ENCODE measurements at places on chromosomes 13 and 19.

DNA sequence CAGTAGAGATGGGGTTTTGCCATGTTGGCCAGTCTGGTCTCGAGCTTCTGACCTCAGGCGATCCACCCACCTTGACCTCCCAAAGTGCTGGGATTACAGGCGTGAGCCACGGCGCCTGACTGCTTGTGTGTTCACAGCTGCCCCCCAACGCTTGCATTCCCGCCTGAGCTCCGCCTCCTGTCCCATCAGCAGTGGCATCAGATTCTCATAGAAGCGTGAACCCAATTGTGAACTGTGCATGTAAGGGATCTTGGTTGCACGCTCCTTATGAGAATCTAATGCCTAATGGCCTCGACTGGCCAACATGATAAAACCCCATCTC lies 75.9 kb downstream of the GADD45B start:
- no peak for DNase-seq

DNA sequence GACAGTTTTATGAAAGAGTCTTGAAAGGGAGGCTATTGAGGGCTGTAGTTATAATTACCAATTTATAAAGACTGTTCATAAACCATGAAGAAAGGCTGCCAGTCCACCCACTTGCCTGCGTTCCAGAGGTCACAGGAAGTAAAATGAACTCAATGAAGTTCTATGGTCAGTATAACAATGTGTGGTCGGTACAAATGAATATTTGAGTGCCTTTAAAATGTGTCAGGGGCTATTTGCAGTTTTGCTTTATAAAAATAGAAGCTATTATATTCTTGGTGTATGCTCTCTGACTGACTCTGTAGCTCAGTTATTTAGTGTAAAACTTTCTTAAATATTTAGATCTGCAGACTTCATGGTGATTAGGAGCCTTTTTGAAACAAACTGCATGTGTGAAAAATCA lies 47.0 kb downstream of the ESD start:
- no peak for DNase-seq

GRCh38 chr19:313169-313987 lies 22.2 kb upstream of the PLPP2 start:
- no peak for DNase-seq

- no peak for DNase-seq
These were observed 514.5 kb upstream of the KLHL1 start for GRCh38 chr13:70622796-70623195.

DNA sequence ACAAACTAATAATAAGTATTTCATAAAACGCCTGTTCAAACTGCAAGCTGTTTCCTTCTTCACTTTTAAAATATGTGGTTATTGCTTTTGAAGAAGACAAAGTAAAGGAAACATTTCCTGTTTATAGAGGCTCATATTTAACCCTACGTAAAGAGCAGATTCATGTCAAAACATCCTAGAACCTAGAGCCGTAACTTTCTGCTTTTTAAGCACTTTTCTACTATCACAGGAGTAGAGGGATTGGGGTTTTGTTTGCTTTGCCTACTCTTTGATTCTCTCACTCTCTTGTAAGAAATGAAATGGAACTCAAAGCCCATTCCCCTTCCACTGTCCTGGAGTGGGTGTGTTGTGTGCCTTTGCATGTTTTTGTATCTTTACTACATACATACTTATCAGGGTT lies 54.0 kb upstream of the GPR183 start:
- DNase-seq, result no peak

DNA sequence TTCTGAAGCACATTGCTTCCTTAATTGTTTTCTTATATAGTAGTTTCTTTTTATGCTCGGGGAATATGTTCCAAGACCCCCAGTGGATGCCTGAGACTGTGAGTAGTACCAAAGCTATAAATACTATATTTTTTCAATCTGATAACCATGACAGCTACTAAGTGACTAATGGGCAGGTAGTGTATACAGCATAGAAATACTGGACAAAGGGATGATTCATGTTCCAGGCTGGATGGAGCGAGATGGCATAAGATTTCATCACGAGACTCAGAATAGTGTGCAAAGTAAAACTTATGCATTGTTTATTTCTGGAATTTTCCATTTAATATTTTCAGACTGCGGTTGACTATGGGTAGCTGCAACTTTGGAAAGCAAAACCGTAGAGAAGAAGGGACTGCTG lies 47.9 kb upstream of the OLFM4 start:
- DNase-seq, result no peak

DNA sequence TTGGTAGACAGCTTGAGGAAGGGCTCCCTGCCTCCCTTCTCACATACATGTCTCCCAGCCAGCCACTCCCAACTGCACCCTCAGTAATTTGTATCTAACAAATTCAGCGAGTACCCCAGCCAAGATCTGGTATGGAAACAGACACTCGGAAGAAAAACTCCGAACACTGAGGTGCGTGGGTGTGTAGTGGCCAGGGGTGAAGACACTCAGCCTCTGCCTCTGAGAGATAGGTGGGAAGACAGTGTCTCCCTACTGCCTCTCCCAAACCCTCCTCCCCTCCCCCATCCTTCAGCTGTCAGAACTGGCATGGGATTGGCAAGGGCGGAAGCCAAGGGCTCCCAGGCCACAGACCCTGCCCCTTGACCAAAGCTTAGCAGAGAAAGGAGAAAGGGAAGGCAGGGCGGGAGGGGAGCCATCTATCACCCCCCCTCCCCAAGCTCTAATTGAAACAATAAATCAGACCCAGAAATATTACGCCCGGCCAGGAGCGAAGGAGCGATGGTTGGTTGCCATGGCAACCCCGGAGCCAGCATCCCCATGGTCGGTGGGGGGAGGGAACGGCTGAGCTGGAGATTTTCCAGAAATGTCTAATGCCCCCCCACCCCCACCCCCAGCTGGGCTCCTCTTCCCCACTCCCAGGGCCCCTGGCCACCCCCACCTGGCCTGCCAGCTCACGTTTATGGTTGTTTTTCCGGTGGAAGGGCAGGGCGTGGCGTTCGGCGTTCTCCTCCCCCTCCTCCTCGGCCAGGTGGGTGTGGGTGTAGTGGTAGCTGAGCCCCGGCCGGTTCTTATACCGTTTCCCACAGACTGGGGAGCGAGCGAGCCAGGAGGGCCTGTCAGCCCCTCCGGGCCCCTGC lies 7.0 kb downstream of the DPF1 start:
- peak; percentile 33 for DNase-seq
